ENCODE measurements at places on chromosomes 7 and 10.

- H3K4me3 ChIP-seq = no peak overlapping the region
- no peaks in the 10 kb centered on the region for H3K36me3 ChIP-seq
- peaks cover 17% of the 10 kb centered on the region for H3K4me1 ChIP-seq
These were observed 21.3 kb upstream of the HSPB1 start for GRCh38 chr7:76281006-76281705.

- no peak overlapping the region for H3K27ac ChIP-seq
- no peaks in the 10 kb centered on the region for H3K36me3 ChIP-seq
- no peaks in the 10 kb centered on the region for H3K4me1 ChIP-seq
These were observed 10.2 kb upstream of the CUL1 start for GRCh38 chr7:148688526-148688925.

DNA sequence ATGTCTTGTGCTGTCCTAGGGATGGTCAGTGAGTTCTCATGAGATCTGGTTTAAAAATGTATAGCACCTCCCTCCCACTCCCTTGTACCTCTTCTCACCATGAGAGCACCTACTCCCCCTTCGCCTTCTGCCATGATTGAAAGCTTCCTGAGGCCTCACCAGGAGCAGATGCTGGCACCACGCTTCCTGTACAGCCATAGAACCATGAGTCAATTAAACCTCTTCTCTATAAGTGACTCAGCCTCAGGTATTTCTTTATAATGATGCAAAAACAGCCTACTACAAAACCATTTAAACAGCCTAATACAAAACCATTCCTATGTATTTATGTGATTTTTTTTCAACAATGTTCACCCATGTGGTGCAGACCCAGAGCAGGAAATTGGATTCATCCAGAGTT lies 32.0 kb downstream of the KDM7A start:
- no peak overlapping the region for H3K27ac ChIP-seq
- no peak for DNase-seq
- H3K4me1 ChIP-seq = no peaks in the 10 kb centered on the region
- no peaks in the 10 kb centered on the region for H3K27me3 ChIP-seq

GRCh38 chr10:110695539-110695886 lies 51.4 kb downstream of the RBM20 start:
- H3K4me3 ChIP-seq = no peak overlapping the region
- no peaks in the 10 kb centered on the region for H3K36me3 ChIP-seq
- no peak overlapping the region for H3K27ac ChIP-seq
- H3K4me1 ChIP-seq = no peaks in the 10 kb centered on the region
- no peak for DNase-seq
- no peaks in the 10 kb centered on the region for H3K27me3 ChIP-seq

DNA sequence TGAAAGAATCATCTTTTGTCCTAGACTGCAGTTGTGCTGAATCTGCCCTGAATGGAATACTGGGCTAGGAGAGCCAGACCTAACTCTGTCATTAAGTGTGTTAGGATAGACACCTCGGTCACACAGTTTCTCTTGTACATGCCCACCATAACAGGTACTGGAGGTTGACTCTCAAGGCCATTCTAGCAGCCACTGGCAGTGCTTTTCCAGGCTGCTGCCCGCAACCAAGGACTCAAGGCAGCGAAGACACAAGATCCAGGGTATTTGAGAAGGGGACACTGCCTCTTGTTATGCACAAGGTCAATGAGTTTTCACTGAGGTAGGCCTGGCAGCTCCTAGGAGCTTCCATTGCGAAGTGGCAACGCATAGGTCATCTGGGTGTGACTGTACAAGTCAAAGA lies 70.6 kb upstream of the ZNF746 start:
- peaks cover 11% of the 10 kb centered on the region for H3K36me3 ChIP-seq
- H3K4me3 ChIP-seq = no peak overlapping the region
- H3K27me3 ChIP-seq = no peaks in the 10 kb centered on the region
- no peak overlapping the region for H3K27ac ChIP-seq
- H3K4me1 ChIP-seq = no peaks in the 10 kb centered on the region

- H3K27me3 ChIP-seq = no peaks in the 10 kb centered on the region
- peaks cover 40% of the 10 kb centered on the region for H3K4me1 ChIP-seq
- no peaks in the 10 kb centered on the region for H3K36me3 ChIP-seq
- no peak overlapping the region for H3K27ac ChIP-seq
- DNase-seq = no peak
- no peak overlapping the region for H3K4me3 ChIP-seq
These were observed 2.9 kb downstream of the BLNK start for GRCh38 chr10:96268341-96268909.
